ENCODE measurements at places on chromosomes 12 and 14. TPM values are rescaled to one million over a fixed set of nuclear protein-coding genes. Genes with fewer than 3 reads are reported as not detected.

Gene C12orf54
- not detected for total RNA-seq

Gene RERG
- total RNA-seq: 4.7 TPM

Gene ABCC9
- total RNA-seq: 111 TPM

Gene TRHDE
- 6.8 TPM for total RNA-seq

Gene CCDC38
- not detected for total RNA-seq

Gene DPF3
- total RNA-seq: 1.6 TPM

Gene ALDH1L2
- 6.3 TPM for total RNA-seq

Gene MANSC4
- not detected for total RNA-seq

Gene RASAL1
- total RNA-seq: not detected

Gene PRH2
- total RNA-seq: not detected

Gene WSCD2
- total RNA-seq: 5.7 TPM

Gene CLEC2B
- 2.6 TPM for total RNA-seq

Gene CFAP251
- total RNA-seq: 2.6 TPM

Gene CALM1
- 99.7 TPM for total RNA-seq

Gene HHIPL1
- total RNA-seq: 2.6 TPM
